ENCODE measurements at places on chromosomes 11 and 22.

DNA sequence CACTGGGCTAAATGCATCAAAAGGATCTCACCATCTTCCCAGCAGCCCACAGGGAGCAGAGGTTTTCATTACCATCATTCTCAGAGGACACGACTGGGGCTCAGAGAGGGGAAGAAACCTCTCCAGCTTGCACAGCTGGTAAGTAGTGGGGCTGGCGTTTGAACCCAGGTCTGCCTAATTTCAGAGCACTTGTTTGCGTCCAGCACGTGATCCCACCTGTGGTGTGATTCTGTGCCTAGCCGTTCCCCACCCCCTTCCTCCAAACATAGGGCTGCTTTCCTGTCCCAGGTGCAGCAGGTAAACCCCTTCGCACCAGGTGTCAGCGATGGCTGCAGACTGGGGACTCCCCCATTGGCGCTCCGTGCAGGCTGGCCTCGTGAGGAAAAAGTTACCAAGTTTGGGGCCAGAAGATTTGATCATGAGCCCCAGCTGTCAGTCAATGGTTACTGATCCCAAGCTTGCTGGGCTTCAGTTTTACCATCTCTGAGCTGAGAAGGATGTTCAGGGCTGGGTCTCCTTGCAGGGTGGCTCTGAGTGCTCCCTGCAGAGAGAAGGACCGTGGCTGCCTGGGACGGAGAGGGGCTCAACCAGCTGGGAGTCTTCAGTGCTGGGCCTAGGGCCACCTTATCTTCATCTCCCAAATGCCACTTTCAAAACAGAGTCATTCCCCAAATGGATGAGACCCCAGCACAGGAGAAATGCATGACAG lies 445.6 kb downstream of the TBC1D22A start:
- DNase-seq, result no peak

DNA sequence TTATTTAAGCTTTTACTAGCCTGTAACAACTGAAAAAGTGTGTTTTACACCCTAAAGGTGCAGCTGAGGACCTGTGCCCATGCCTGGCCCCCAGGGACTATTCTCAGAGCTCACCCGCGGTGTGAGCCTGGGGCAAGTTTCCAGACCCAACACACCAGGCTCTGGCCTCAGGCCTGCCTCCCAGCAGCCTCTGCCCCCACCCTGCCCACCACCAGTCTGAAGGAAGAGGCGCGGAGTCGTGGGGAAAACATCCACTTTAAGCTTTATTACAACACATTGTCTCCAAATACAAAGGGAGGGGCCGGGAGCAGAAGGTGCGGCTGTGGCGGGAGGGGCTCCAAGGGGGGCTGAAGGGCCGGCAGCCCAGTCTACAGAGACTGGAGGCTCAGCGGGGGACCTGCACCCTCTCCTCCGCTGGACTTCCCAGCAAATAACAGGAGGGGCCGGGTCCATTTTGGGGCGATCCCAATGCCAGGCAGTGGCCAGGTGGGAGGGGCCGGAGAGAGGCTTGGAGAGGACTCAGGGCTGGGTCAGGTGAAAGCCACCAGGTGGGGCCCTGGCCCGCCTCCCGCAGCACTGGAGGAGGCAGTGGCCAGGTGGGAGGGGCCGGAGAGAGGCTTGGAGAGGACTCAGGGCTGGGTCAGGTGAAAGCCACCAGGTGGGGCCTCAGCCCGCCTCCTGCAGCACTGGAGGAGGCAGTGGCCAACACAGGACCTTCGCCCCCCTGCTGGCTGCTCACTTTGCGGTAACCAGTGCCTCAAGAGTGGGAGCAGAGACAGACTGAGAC lies 18.1 kb downstream of the DUSP8 start:
- no peak for DNase-seq

- no peak for DNase-seq
Measured at GRCh38 chr22:48236261-48236660, 1473.8 kb downstream of the TBC1D22A start.

DNA sequence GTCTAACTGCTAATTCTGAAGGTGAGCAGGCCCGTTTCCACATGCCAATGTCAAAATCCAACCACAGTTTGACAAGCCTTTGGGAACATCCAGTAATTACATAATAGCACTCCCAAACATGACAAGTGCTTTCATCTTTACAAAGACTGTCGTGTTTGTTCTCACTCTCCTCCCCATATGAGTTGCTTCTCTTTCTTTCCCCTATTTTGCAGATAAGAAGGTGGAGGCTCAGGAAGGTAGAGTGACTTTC lies 55.9 kb upstream of the CD44 start:
- DNase-seq, result no peak

DNA sequence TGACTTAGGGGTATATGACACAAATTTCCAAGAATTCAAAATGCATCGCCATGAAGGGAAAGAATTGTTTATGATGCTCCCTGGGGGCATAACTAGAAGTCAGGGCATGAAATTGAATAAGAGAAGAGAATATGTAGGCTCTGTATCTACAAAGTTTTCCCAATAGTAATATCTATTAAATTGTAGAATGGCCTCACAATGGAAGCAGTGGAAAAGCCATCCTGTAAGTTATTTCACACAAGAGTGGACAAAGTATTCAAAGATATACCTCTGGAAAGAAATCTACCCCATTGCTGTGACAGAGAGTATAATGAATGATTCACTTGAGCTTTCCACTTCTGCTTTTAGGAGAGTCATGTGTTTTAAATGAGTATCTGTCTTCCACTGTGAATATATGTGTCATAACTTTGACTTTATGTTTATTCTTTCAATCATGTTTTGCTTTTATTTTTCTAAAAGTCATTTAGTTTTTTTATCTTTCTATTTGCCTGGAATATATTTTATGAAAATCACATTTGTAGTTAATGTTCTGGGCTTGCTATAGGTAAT lies 65.7 kb upstream of the DDI1 start:
- DNase-seq, result no peak

GRCh38 chr11:8905528-8906165 lies 5.3 kb upstream of the AKIP1 start:
- no peak for DNase-seq

GRCh38 chr11:43942662-43943371 lies 380 bp downstream of the C11orf96 start:
- DNase-seq, result no peak

DNA sequence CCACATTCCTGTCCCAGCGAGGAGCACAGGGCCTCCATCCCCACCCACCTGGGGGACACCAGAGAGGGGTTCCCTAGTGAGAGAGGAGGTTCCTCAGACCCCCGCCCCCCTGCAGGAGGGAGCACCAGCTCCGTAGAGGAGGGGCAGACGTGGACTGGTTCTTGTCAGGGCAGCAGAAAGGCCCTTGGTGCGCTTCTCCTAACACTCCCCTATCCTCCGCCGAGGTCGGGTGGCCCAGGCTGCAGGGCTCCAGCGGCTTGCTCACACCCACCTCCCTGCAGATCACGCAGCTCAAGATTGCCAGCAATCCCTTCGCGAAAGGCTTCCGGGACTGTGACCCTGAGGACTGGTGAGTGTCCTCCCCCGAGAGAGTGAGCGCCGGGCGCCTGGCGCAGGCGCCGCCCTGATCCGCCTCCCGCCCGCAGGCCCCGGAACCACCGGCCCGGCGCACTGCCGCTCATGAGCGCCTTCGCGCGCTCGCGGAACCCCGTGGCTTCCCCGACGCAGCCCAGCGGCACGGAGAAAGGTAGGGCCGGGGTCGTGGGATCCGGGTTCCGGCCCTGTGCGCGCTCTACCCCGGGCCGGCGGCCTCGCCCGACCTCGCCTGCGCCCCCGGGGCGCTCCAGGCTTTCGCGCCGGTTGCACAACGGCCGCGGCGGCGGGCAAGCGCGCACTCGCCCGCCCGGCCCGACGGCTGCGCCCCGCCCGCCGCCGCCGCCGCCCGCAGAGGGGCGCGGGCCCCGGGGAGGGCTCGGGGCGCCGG lies 5.1 kb downstream of the TBX1 start:
- DNase-seq, result no peak

DNA sequence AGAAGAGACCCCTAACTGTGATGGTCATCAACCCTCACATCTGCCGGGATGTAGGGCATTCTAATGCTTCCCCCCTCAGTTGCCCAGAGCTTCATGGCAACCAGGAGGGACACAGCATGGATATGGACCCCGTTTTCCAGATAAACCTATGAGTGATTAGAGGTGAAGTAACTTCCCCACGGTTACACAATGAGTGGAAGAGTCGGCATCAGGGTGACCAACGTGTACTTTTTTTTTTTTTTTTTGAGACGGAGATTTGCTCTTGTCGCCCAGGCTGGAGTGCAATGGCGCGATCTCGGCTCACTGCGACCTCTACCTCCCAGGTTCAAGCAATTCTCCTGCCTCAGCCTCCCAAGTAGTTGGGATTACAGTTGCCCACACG lies 25.0 kb downstream of the TXN2 start:
- DNase-seq, result no peak

GRCh38 chr11:61375761-61376108 lies 13.6 kb downstream of the TMEM138 start:
- DNase-seq, result no peak

GRCh38 chr11:124751741-124752470 lies at the start of gene VSIG2:
TSS of gene VSIG2 (minus strand) at chr11:124752255. CDS start at chr11:124752137, 118 bp downstream.
- DNase-seq, result no peak

DNA sequence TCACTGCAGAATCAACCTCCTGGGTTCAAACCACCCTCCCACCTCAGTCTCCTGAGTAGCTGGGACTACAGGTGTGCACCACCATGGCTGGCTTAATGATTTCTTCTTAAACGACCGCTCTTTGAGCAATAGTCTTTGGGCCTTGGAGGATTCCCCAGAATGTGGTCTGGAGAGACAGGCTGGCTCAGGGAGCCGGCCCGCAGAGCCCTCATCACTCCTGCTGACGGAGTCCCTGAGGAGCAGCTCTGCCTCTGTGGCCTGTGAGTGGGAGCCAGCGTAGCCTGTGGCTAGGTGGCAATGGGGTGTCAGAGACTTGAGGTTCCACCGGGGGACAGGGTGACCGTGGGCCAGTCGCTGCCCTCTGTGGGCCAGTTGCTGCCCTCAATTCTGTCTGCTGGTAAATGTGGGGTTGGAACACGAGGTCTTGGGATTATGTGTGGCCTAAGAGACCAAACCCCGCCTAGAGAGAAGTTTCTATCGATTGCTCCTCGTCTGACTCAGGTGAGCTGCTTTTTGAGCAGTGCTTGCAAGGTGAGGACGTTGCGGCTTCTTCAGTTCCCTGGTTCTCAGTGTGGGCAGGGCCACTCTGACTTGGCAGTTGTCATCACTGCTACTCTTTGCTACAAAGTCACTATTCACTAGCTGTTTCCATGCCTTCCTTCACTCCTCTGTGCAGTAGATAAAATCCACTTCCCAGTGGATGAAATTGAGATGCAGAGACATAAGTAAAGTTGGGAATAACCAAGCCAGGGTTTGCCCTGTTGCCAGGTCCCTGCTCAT lies 124.8 kb upstream of the NECTIN1 start:
- no peak for DNase-seq

DNA sequence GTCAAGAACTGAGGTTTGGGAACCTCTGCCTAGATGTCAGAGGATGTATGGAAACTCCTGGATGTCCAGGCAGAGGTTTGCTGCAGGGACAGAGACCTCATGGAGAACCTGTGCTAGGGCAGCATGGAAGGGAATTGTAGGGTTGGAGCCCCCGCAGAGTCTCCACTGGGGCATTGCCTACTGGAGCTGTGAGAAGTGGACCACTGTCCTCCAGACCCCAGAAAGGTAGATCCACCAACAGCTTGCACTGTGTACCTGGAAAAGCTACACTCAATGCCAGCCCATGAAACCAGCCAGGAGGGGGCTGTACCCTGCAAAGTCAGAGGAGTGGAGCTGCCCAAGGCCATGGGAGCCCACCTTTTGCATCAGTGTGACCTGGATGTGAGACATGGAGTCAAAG lies 29.5 kb downstream of the CHST1 start:
- no peak for DNase-seq

DNA sequence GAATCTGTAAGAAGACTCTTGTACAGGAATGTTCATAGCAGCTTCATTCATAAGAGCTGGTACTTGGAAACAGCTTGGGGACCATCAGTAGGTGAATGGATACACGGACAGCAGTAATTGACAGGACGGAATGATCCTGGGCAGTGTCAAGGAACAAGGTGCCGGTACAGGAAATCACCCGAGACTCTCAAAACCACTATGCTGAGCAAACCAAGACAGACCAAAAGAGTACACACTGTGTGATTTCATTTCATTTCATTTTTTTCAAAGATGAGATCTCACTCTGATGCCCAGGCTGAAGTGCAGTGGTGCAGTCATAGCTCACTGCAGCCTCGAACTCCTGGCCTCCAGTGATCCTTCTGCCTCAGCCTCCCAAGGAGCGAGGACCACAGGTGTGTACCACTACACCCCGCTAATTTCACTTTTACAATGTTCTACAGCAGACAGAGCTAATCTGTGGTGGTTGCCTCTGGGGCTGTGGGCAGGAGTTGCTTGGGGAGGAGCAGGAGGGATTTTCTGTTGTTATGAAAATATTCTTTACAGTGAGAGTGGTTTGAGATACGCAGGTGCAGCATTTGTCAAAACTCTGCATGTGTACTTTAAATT lies 15.6 kb downstream of the PARVB start:
- DNase-seq, result no peak

DNA sequence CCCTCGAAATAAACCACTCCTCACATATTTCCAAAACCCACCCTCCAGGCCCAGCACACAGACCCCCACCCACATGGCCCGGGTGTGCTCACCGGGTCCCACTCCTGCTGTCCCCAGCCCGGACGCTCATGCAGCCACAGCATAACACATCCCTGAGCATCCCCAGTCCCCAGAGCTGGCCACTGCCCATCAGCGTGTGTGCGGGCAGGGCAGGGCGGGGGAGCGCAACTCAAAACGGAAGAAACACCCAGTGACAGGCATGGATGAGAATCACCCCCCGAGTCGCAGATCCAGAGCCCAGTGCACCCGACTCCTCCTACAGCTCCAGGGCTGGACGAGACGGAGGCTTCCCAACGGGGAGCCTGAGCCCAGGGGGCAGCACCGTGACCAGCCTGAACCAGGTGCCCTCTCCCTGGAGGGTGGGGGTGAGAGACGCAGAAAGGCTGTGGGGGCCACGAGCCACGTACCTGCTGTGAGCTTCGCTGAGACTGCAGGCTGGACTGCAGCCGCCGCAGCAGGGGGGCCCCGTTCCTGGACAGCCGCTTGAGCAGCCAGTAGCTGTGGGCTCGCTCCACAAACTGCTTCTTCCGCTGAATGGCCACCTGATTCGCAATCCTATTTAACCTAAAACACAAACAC lies 23.8 kb downstream of the BRD1 start:
- no peak for DNase-seq

DNA sequence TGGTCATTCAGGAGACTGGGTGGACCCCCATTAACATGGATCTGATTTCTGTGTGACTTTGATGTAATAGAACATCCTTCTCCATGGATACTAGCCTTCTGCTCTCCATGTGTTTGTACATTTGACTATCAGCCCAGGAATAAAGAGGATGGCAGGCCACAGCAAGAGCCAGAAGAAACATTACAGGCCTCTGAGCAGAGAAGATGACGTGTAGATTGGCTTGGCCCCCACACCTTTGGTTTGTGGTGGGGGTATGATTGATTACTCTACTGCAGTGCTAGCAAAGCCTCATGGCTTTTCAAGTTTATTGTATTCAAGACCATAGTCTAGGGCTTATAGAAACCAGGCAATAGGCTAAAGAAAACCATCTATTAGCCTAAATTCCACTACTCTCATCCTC lies 77.0 kb downstream of the GRAMD1B start:
- no peak for DNase-seq

- DNase-seq, result no peak
Measured at GRCh38 chr22:37186228-37186996, 1.6 kb downstream of the C1QTNF6 start.

- DNase-seq, result peak; percentile 81
Measured at GRCh38 chr22:38755155-38755910, 465 bp downstream of the SUN2 start.
